ENCODE measurements at places on chromosomes 1 and 21. TPM values are rescaled to one million over a fixed set of nuclear protein-coding genes. Genes with fewer than 3 reads are reported as not detected.

DNA sequence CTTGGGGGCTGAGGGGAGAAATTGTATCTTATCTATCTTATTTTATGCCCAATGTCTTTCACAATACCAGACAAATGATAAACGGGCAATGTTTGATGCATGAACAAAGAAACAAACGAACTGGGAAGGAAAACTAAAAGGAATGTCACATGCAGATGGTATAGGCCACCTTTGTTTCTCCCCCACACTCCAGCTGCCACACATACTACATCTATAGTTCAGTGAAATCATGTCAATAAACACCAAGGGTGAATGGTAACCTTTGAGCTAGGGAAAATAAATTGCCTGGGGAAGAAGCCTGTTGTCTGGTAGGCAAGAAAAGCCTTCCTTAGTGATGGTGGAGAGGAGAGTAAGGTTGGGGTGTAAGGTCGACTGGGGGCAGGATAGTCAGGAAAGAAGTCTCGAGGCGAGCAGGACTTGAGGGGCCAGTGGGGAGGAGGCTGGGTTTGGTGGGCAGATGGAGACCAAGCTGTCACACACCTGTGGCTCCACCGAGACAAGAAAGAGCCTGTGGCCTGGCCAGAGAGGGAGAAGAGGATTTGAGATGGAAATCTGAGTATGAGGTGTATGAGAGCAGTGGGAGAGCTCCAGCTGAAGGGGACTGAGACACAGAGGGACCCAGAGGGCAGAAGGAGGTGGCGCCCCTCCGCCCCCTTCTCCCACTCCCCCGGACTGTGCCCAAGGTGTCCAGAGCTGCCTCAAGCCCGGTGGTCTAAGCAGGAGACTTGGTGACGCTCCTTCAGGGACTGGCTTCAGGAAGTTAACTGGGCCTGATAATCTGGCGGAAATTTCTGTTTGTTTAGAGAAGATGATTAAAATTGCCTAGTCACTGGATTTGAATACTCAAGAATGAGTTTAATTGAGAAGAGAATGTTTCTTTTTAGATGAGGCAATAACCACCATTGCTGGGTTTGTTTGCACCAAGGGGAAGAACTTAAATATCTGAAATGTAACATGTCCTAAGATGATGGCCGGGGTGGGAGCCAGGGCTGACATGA lies 37.3 kb downstream of the ATF3 start:
- no peak for ATAC-seq

DNA sequence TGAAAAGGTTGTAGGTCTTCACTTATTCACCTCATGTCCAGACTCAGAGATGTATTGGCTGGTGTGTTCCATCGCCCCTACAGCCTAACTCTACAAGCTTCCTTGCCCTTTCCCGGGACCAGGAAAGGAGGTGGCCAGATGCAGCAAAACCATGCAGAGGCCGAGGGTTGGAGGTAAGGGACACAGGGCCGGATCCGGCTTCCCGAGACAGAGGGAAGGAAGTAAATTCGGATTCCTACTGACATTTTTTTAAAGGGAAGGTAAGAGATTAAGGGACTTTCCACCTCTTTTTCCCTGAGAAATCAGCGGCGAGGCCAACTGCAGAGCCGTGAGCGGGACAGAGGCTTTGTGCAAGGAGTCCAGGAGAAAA lies 12.7 kb downstream of the EPHA10 start:
- ATAC-seq: no peak

DNA sequence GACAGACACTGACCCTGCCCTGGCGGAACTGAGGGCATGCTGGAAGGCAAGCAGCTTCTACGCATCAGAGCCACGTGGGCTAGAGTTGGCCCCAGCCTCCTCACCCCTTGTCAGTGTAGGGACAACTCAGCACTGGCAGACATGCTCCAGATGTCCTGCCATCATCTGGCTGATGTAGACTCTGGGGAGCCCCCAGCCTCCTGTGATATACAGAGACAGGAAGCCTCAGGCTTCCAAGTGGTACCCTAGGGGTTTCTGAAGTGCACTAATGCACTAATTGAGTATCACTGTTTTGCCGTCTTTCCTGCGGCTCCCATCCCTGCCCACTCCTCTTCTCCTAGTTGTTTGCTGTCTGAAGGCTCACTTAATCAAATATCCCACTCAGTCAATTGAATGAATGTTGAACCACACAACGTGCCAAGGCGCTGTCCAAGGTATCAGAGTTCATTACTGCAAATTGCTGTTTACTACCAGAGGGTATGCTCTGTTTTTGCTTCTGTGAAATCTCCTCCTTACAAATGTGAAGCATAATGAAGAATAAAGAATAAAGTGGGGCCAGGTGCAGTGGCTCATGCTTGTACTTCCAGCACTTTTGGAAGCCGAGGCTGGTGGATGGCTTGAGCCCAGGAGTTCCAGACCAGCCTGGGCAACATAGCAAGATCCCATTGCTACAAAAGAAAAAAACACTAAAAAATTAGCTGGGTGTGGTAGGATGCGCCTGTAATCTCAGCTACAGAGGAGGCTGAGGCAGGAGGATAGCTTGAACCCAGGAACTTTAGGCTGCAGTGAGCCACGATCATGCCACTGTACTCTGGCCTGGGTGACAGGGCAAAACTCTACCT lies 76.4 kb upstream of the ZBTB18 start:
- peak; percentile 65 for ATAC-seq

Gene RASAL2
- total RNA-seq: 24.3 TPM

DNA sequence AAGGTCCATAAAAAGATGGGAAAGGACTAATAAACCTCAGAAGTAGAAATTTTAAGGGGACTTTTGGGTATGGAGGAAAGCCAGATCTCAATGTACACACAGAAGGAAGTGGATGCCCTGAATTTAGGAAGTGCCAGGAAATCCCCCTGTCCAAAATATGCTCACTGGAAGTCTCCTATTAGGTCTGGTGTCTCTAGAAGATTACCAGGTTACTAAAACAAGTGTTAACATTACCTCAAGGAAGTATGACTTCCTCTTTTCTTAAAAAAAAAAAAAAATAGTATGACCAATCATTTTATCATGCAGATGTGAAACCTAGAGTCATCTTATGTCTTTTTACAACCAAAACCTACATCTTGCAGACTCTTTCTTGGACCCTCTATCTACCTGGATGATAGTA lies 30.7 kb downstream of the CD58 start:
- no peak for ATAC-seq

Gene FCGR1A
- not detected for total RNA-seq

All from motor neuron (in vitro differentiated cells).